ENCODE measurements at places on chromosomes 16 and 17.

- DNase-seq, result no peak
Measured at GRCh38 chr17:40646791-40647623, 611 bp downstream of the SMARCE1 start.

DNA sequence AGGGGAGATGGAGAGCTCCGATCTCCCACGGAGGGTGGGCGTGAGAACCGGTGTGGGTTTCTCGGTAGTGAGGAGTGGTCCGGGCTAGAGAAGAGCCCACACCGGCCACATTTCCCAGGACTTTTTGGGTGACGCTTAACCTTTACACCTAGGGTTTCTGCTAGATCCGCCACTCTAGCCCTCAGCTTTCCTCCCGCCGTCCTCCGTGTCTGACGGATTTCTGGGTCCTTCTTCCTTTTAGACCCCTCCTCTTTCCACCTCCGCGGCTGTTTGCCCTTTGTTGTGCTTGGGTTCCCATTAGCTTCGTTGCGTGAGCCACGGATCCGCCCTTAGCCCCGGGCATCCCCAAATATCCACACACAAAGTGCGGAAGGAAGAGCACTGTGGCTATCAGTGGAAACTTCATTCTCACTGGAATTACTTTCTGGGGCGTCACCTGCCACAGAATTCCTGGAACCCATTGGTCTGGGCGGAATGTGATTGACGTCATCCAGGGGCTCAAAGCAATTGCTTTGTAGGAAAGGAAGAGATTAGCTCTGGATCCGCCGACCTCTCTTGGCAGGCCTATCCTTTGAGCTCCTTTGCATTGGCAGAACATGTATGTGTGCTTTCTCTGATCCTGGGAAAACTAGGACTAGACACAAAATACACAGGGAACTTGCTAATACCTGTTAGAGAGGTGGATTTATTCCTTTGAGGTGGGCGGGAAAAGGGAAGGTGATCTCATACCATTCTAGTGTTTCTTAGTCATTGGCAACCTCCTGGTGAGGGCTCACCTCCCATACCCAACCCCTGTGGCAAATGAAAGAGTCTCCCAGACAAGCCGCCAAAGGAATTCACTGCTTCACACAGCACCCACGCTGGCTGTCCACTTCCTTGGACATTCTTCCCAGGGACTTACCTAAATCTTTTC is 654 bp downstream of the TNFAIP1 start:
- no peak for DNase-seq

DNA sequence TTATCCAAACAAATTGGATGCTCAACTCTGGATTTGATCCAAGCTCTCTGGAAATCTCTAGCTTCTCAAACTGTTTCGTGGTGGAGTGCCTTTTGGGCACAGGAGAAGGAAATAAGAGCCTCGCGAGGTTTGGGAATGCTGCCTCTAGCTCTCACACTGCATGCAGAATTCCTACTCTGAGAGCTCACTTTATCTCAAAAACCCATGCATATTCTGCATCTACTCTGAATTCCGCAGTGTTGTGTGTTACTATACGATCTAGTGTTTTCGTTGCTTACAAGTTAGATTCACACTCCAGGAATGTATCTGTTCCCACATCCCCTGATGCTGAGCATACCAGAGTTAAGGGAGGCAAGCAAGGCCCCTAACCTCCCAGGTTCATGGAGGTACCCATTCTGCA is 462.7 kb downstream of the WWOX start:
- DNase-seq, result no peak

- DNase-seq, result peak; percentile 36
Measured at GRCh38 chr16:67528222-67528869, at the start of gene RIPOR1. TSS of gene RIPOR1 (plus strand) at chr16:67528829. CDS start at chr16:67538447, 9,618 bp downstream.

DNA sequence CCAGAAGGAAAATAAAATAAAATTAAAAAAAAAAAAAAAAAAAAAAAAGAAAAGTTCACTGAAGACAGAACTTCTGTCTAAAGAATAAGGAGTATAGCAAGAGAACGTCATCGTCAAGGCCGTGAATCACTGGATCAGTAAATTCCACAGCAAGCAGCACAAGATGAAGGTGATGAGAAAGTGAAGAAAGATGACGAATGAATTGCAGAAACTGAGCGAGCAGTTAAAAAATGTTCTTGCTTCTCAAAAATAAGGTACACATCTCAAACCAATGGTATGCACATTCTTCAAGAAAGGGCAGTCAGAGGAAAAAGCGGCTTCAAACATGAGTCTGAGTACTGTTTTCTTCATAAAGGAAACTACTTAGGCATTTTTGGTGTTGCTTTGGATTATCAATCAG is 104.7 kb downstream of the SMG6 start:
- no peak for DNase-seq

GRCh38 chr17:71699907-71700306 is 420.9 kb upstream of the SOX9 start:
- no peak for DNase-seq

GRCh38 chr17:35766489-35766877 is 5.8 kb downstream of the C17orf50 start:
- DNase-seq, result no peak

- DNase-seq, result no peak
Measured at GRCh38 chr16:64453646-64454045, 668.2 kb downstream of the CDH11 start.

- DNase-seq, result no peak
Measured at GRCh38 chr16:15819046-15819445, 37.8 kb downstream of the MYH11 start.

DNA sequence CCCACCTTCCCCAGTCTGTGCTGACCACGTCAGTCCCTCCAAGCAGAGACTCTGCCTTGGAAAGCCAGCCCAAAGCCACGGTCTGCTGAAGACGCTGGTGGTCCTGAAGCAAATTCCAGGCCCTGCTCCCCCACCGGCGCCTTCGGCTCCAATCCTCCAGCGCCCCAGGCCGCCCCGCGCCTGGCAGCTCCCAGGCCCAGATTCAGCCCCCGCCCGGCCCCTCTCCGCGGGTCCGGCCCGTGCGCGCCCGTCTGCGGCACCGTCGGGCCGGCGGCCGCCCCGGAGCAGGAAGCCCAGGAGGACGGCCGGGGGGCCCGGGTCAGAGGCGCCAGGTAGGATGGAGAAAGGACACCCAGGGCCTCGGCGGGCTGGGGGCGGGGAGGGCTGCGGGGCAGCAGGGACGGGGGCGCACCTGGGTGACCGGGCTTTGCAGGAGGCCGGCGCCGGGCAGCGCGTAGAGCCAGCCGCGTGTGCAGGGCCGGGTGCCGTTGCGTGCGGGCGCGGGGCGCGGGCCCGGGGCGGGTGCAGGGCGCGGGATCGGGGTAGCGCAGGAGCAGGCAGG is 594 bp upstream of the SLC22A31 start:
- no peak for DNase-seq

GRCh38 chr17:14302091-14302430 is 1.2 kb downstream of the HS3ST3B1 start:
- peak; percentile 41 for DNase-seq

DNA sequence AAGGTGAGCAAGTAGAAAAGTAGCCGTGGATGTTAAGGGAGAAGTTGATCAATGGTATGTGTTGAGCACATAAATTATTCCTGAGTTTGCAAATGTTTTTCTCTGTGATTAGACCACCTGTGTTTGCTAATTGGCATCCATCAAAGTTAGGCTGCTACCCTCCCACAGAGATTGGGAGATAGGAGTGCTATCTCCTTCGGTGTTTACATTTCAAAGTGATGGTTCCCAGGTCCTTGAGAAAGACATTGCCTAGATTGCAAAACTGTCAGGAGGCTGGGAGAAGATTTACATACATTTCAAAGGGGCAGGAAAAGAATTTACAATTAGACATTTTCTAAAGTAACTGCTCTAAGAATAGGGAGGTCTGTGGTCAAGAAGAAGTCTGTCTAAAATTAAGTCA is 54.3 kb upstream of the CNTNAP4 start:
- no peak for DNase-seq

- no peak for DNase-seq
Measured at GRCh38 chr17:44568945-44569858, 11.9 kb downstream of the FZD2 start.

DNA sequence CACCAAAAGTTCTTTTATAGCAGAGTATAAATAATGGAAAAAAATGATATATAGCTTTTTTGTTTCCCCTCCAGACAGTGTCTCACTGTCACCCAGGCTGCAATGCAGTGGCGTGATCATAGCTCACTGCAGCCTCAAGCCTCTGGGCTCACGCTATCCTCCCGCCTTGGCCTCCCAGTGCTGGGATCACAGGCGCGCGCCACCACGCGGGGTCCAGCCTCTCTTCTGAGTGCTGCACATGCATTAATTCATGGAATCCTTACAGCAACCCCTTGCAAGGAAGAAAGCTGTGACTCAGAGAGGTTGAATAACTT is 18.0 kb upstream of the ZNF629 start:
- DNase-seq, result no peak

DNA sequence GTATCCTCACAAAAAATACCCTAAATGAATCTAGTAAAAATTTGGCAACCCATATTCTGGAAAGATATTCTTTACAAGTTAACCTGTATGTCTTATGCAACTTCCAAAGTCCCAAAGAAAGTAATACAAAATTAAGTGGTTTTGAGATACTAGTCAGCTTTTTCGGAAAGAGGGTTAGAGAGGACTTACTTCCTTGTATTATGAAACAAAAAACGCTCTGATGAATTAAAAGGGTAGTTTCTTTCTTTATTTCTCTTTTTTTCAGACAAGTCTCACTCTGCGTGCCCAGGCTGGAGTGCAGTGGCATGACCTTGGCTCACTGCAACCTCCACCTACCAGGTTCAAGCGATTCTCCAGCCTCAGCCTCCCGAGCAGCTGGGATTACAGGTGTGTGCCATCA is 51.6 kb downstream of the KANSL1 start:
- no peak for DNase-seq

Data from activated CD4-positive, alpha-beta T cell treated with anti-CD3 and anti-CD28 coated beads for 1 hour (primary cell).